NCI-H526 treated with DMSO at 0.1 percent for 48 hours (cell line): ENCODE measurements at places on chromosomes 2 and 18.

- no peak for DNase-seq
Measured at GRCh38 chr2:240278661-240279060, 138.2 kb upstream of the OTOS start.

DNA sequence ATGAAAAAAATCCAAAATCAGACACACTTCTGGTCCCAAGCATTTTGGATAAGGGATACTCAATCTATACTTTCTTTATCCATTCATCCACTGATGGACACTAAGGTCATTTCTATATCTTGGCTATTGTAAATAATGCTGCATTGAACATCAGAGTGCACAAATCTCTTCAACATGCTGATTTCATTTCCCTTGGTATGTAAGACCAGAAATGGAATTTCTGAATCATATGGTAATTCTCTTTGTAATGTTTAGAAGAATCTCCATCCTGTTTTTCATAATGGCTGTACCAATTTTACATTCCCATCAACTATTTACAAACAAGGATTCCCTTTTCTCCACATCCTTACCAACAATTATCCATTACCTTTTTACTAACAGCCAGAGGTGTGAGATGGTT lies 33.7 kb upstream of the MCM6 start:
- no peak for DNase-seq

GRCh38 chr2:104584393-104584792 lies 269.5 kb upstream of the POU3F3 start:
- DNase-seq: no peak

DNA sequence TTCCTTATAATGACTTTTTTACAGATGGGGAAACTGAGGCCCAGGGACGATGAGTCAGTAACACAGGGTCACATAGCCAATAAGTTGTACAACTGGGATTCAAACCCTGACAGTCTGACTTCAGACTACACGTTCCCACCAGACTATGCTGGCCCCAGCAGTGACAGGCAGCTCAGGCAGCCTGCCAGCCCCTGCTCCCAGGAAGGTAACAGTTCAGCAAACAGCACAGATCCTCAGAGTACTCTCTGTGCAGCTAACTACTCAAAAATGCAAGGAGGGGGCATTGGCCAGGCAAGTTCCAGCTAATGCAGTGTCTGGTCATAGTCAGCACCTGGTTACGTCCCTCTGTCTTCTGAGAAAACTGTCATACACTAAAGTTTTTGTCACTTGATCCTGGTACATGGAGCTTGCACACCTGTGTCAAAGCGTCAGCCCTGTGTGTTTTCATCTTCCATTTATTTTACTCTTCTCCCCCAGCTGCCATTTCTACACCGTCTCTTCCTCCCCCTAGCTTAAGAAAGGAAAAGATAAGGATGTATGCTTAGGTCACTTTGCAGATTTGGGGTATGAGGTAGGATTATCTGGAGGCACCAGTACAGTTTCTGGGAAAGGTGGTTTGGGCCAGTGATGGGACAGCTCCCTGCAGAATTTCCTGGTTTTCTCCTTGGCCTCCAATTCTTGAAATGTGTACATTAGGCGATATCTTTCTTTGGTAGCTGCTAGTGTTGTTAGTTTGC lies 4.5 kb downstream of the SMARCAL1 start:
- DNase-seq: no peak

DNA sequence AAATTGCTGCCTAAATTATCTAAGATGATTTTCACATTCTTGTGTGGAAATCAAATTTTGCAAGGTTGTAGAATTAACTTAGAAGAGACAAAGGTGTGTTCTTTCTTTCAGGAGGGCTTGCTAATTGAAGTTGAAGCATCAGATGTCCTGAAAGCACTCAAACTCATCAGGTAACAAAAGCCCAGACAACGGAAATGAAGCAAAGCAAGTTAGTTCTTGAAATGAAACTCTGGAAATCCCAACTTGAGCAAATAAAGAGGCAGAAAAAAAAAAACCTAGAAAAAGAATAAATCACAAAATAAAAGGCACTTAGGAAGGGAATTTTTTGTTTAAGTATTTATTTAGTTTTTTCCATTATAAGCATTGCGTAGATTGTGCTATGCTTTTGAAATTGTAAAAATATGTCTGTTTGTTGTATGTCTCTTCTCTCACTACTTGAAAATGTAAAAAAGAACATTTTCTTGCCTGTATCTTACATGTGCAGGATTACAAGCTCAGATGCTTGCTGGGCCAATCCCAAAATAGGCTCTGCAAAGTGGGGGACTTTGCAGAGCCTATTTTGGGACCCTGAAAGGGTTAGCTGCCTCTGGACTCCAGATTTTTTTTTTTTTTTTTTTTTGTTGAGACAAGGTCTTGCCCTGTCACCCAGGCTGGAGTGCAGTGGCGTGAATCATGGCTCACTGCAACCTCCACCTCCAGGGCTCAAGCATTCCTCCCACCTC lies 46.7 kb downstream of the FAM161A start:
- DNase-seq: no peak

- DNase-seq: peak; percentile 51
Measured at GRCh38 chr2:21118302-21118920, 5.4 kb upstream of the TDRD15 start.

DNA sequence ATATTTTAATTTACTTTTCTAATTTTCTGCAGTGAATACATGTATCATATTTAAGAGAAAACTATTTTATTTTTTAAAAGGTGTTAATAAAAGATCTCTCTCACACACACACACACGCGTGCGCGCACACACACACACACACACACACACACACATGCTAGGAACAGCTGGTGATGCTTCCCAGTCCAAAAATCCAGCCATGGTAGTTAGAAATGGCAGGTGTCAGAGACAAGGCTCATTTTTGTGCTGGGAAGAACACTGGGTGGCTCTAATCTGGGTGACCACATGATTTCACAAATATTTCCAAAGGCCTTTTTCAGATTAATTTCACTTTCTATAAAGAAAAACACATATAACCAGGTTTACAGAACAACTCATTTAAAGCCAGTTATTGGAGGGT lies 104.5 kb upstream of the NCK2 start:
- no peak for DNase-seq

DNA sequence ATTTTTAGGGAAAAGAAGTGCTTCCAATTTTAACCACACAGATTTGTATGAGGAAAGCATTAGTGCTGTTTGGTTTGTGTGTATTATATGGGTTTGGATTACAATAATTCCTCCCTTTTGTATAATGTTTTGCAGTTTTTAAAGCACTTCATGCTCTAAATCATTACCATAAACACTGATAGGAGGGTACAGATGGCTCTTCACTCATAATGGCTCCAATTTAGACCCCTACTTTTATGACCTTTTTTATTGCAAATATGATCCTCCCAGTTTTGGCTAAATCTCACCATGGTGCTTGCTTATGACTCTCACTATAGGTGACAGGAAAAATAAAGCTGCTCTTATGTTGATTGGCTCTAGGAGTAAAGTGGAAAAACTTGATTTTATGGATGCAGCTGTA lies 23.8 kb upstream of the TMEM17 start:
- no peak for DNase-seq

GRCh38 chr2:190343089-190343535 lies 277 bp upstream of the INPP1 start:
- DNase-seq: no peak

GRCh38 chr2:206361407-206362045 lies 81.8 kb upstream of the ADAM23 start:
- no peak for DNase-seq

DNA sequence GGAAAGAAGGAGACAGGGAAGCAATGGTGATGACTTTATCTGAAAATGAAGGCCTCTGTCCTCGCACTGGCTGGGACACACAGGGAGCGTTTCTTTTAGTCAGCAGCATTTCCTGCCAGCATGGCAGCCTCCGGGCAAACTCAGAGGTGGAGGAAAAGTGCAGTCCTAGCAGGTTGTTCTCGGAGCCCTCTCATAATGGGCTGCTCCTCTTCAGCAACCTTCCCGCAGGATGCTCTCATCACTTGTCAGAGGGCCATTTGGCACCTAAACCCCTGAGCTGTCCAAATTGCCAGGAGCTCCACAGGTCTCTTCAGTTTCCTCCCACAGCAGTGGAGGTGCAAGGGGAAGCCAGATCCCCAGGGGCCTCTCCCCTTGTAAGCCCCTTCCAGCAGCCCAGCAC lies 6.2 kb downstream of the STK39 start:
- DNase-seq: no peak

DNA sequence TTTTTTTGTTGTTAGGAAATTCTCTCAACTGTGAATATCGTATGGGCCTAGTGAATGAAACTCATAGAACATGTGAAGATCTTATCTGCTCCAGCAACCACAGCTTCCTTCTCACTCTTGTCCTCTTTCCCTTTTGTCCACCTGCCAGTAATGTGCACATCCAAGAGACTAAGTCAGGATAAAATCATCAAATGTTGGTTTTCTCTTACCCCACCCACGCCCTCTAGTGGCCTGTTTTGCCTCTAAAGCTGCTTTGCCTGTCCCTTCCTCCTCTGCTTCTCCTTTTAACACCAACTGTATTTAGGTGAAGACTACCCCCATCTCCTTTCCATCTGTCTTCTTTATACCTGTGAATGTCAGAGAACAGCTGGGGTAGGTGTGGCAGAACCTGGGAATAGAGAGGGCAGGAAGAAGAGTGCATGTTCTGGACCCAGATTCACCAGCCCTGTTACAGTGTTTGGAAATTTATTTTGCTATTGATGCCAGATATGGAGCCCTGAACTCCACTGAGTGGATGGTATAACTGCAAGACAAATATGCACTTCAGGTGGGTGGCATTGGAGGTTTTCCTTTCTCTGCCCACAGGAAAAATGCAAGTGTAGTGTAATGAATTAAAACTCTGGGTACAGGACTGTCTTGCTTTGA lies 8.4 kb upstream of the MGAT5 start:
- peak; percentile 41 for DNase-seq

- DNase-seq: no peak
Measured at GRCh38 chr2:238901461-238902057, 53.7 kb downstream of the TWIST2 start.

- DNase-seq: no peak
Measured at GRCh38 chr18:69495338-69495737, 94.7 kb downstream of the DOK6 start.

DNA sequence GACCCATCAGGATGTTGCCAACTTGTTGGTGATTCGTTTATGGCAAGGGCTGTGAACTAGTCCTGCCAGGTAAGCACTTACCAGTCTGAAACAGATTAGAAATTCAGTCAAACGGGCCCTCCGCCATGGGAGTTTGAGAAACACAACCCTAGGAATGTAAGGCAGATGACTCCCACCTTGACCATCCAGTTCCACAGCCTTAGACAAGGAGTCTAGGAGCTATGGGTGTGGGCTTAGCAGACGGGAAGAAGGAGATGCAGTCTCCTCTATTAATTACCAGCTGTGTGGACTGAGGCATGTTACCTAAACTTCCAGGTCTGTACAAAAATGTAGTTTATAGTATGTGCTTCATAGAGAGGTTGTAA lies 319.4 kb upstream of the NCKAP5 start:
- no peak for DNase-seq

- DNase-seq: peak; percentile 80
Measured at GRCh38 chr2:23502096-23502495, 117.1 kb downstream of the KLHL29 start.

GRCh38 chr2:232310121-232310520 lies 68.4 kb upstream of the ALPP start:
- no peak for DNase-seq
